ENCODE measurements at places on chromosomes 11 and 22.
A peak's percentile ranks its signal among the peaks of the same experiment; 100 is the strongest.

DNA sequence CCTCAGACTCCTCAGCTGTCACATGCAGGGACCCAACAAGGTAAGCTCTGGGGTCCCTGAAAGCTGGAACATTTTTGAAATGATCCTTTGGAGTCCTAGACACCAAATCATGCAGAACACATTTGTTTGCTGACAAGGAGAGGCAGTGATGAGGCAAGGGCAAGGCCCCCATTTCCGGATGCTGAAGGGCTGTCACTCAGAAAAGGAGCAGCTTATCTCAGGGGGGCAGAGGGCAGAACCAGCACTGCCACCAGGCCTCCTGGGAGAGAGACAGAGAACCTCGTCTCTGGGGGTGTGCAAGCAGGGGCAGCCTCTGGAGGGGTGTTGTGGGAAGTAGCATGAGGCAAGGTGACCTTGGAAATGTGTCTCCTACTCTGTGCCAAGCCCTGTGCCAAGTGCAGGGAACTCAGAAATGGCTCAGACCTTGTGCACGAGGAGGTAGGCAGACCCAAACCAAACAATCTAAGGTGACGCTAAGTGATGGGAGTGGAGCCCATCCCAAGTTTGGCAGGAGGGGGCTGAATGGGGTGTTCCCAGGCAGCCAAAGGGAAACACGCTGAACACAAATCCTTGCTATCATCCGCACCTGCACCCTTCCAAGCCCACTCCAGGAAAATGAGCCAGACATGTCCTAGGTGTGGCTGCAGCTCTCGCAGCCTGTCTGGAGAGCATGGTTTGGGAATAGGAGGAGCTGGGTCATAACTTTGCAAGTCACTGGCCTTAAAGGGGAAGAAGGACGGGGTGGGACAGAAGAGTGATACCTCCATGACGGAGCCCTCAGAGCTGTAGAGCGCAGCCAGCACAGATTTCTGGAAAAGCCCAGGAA is 94.2 kb downstream of the PDE2A start:
- no peak for DNase-seq

GRCh38 chr22:37549704-37550059 is 10.6 kb upstream of the CDC42EP1 start:
- no peak for DNase-seq

GRCh38 chr11:130515829-130516553 is 67.5 kb downstream of the ADAMTS15 start:
- DNase-seq = no peak

DNA sequence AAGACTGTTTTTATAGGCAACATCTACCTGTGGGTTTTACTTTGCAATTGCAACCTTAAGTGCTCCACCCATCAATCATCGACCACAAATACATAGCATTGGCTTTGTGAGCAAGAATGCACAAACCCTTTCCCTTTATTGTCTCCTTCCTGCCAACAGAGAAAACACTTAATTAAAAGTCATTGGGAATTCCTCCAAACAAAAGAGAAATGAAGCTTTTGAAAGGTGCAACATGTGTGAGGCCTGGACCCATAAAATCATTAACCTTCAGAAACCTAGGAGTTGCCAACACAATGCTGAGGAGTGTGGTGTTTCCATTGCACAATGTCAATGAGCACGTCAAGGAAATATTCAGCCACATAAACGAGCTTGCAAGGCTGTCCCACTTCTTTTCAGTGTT is 223.2 kb downstream of the BLID start:
- no peak for DNase-seq

DNA sequence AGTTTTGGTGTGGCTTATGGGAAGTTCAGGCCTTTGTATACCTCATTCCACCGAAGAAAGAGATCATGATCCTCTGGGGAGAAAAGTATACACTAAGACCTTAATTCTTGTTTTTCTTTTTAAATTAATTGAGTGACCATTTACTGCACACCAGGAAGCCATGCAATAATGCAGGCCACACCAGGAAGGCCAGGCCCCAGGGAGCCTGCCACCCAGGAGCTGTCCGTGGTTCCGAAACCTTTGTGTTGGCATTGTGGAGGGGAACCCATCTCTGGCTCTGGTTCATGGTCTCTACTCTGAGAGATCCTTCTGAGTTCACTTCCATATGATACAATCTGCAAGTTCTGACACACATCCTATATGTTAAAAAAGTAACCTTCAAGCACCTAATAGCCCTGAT is 291.8 kb downstream of the MIAT start:
- DNase-seq = no peak

- no peak for DNase-seq
Measured at GRCh38 chr11:111911563-111912401, at the start of gene CRYAB. Gene CRYAB (minus strand): TSS chr11:111911770. CDS start chr11:111911724, 46 bp downstream.

DNA sequence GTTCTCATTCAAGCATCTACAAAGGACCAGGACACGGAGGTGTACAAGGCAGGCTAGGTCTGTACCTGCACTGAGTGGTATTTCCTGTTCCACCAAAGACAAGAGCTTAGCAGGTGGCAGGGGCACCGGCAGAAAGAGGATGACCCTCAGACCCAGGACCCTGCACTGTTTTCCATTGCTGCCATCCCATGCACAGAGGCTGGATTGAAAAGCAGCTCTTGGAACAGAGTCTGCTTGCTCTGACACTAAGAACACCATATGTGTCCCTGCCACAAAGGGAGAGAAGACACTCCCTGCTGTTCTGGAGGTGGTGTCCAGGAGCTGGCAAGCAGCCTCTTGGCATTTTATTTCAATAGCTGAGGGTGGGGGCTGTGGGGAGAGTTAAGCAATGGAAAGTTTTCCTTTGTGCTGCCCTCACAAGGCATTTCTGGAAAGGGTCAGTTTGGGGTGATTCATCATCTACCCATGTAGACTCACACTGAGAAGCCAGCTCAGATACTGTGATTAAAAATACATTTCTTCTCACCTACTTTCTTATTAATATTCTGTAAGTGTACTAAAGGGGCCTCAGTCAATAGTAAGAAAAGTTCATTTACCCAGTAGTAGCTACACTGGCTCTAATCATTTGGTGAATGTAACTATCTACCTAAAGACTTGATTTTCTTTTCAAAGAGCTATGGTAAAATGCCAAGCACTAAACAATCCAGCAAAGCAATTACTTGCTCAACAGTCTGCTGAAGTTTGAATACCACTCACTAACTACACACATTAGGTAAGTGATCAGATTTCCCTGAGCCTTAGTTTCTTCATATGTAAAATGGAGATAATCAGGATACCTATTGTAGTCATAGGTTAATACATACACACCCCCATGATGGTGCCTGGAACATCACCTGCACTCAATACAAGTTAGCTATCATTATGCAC is 55.2 kb downstream of the SLC1A2 start:
- DNase-seq = no peak

DNA sequence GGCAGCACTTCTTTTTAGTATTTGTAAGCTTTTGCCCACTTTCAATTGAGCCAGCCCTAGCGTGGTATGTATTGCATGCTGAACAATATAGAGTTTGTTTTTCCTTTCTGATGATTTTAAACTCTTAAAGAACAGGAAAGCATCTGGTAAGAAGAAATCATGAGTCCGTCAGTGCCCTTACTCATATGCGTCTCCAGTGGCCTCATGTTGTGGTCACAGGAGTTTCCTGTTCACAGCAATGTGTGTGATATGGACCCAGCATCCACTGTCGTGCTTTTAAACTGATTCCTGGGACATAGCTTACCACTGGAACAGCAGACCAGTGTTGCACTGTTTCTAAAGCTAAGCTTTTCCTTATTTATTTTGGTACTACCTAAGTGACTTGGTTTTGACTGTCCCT is 40.1 kb downstream of the BID start:
- no peak for DNase-seq

DNA sequence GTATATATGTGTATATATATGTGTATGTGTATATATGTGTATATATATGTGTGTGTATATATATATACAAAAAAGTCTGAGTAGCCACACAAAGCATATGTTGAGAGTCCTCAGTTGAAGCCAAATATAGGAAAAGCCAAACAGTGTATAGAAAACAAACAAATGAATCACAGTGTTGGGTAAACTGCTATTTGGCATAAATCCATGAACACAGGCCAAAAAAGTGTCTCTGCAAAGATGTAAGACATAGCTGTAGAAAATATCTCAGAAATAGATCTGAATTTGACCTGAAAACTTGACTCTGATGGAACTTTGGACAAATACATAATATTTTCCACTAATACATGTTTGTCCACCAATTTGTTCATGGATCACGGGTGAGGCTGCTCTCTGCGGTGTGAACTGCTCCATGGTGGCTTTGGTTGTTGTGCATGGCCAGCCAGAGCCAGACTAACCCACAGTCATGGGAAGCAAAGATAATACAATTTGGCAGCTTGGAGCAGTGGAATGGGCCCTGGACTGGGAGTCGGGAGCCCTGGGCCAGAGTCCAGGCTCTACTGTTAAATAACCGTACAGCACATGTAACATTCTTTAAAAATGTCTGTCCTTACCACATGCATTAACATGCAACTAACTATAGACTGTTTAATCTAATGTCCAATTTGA is 76.9 kb upstream of the EED start:
- no peak for DNase-seq

- DNase-seq = peak; percentile 36
Measured at GRCh38 chr11:76794371-76795289, 11.5 kb downstream of the TSKU start.

DNA sequence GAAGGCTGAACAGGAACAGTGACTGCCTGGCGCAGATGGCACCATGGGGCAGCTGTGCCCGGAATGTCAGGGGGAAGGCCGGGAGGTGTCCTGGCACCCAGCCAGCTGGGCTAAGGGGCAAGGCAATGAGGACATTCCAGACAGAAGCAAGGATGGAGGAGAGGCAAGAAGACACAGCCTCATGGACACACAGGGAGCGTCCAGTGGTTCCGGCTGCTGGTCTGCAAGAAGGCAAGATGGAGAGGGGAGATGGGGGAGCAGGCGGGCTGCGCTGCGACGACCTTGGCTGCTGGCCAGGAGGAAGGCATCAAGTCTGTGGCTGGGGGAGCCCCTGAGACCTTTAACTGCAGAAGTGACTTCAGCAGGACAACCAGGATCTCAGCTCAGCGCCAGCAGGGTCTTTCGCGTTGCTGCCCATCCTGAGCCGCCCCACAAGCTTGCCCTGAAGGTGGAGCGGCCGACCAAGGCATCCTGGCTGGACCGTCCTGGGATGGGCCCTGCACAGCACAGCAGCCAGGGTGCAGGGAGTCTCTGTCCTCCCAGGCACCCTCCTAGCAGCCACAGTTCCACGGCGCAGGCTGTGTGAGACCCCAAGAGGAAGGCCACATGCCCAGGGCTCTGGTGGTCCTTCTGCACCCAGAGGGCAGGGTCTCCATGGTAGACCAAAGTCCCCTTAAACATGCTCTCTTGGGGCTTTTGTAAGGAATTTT is 531.7 kb downstream of the BRD1 start:
- peak; percentile 24 for DNase-seq

- peak; percentile 79 for DNase-seq
Measured at GRCh38 chr22:24803064-24803542, 2.9 kb upstream of the SGSM1 start.

DNA sequence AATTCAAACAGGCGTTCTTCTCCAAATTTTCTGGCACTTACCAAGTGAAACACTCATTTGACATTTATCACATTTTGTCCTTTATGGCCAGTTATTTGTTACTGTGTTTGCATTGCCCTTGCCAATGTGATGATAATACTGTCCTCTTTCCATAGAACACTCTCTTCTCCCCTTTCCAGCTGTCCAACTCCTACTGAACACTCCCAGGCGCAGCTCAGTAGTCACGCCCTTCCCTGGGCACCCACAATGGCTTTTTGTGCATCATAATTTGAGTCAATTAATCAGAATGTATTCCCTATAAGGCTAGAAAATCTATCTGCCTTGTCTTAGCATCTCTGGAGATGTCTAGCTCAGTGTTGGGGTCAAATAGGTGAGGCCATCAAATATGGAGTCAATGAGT is 21.2 kb upstream of the B3GAT1 start:
- DNase-seq = no peak

DNA sequence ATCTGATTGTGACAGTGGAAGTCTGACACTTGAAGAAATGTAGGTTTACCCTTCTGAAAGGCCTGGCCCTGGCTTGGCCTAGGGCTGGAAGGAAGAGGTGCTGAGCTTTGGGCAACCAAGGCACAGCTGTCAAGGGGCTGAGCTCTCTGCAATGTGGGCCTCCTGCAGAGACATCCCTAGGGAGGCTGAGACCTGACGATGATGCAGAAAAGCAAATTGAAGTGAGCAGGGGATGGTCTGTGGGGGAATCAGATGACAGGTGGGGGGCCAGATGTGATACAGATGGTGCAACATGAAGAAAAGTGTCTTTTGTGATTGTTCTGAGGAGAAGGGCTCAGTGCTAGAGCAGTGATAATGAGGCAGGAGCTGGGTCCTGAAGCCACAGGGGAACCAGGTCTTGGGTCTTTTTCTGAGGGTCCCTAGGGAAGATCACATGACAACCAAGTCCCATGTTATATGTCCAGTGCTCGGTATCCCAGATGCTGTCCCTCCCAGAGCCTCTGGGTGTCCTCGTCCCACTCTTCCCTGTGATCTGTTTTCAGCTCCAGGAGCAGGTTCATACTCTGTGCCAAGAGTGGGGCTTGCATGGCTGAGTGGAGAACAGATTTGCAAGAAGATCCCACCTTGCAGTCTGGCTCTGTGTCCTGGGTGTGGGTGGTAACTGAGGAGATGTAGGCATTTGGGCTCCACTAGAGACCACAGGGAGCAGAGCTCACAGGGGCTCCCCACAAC is 79.9 kb upstream of the VPREB1 start:
- DNase-seq = no peak

DNA sequence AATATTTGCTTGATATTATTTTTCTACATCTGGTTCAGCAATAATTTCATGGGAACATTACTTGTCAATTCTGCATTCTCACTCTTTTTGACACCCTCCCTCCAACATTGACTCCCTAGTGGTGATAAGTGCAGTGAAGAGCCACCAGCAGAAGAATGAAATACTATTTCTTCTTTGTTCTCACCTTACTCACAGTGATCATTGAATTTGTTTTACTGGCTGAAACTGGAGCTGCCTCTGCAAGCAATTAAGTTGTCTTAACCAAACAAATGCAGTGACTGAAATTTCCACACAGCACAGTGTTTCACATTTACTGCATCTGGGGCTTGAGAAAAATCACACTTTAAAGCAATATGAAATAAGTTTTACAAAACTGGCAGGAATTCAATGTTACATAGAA is 189.8 kb downstream of the JRKL start:
- no peak for DNase-seq

GRCh38 chr11:108218912-108219783 is 3.3 kb downstream of the NPAT start:
- DNase-seq = no peak

GRCh38 chr11:30801357-30801756 is 215.2 kb upstream of the MPPED2 start:
- DNase-seq = no peak

All from ecto neural progenitor cell (in vitro differentiated cells).